SK-N-MC (cell line): ENCODE measurements at places on chromosomes 5 and 9.

- DNase-seq: no peak
Measured at GRCh38 chr9:93268551-93269314, 84.8 kb downstream of the WNK2 start.

- DNase-seq: no peak
Measured at GRCh38 chr5:172065431-172066065, 59.1 kb upstream of the FBXW11 start.

DNA sequence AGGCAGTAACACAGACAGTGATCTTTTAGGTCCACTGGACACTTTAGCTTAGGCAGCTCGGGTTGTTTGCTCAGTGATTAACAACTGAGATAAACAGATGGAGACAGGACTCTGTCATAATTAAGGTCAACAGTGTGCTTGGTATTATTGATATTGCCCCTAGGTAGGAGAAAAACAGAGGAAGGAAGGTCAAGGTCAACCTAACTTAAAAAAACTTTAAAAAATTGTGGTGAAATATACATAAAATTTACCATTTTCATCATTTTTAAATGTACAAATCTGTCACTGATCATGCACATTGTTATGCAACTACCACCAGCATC lies 2.1 kb upstream of the HSPA4 start:
- no peak for DNase-seq

DNA sequence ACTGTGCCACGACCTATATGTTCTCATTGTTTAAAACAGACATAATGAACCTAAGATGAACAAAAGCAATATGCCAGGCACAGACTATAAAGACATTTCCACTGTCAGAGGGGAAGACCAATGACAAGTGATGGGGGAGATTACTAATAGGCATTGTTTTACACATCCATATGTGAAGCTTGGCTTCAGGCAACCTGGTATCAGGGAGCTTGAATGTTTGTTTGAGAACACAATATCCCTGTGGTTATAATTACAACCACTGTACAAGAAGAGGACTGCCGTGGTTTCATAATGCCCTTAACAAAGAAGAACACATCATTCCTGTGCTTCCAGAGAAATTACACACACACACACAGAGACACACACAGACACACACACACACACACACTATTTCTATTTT lies 385.7 kb downstream of the BNC2 start:
- no peak for DNase-seq

GRCh38 chr5:7745882-7746610 lies 104.9 kb downstream of the CFAP90 start:
- DNase-seq: peak; percentile 26

DNA sequence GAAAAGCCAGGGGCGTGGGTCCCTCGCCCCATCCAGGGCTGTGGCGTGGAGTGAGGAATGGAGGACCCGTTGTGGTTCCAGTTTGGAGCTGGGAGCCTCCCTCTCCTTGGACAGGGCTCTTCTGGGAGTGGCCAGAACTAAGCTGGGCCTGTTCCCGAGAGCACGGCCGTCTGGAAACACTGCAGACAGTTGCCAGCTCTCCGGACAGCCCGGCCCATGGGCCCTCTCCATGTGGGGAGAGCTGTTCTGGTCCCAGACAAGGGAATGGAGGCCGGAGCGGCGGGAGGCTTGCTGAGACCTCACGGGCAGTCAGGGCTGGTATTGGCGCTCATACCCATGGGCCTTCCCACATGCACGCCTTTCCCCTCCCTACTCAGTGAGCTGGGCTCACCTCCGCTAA lies 45.2 kb upstream of the FCN2 start:
- no peak for DNase-seq

DNA sequence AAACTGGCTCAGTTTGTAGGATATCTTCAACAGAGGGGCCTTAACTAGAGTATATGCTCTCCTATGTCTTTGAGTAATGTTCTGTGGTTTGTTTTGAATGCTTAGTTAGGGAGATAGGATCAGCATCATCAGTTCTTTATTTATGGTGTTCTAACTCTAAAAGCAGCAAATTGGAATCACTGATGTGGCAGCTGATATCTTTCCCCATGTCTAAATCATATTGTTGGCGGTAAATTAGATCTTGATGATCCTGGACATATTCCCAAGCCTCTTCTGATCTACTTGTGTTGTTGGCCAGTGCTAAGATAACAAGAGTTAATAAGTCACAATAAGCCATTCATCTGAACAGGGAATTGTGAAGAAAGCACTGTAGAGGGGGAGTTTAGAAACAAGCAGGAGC lies 332.4 kb upstream of the DAB2 start:
- no peak for DNase-seq

DNA sequence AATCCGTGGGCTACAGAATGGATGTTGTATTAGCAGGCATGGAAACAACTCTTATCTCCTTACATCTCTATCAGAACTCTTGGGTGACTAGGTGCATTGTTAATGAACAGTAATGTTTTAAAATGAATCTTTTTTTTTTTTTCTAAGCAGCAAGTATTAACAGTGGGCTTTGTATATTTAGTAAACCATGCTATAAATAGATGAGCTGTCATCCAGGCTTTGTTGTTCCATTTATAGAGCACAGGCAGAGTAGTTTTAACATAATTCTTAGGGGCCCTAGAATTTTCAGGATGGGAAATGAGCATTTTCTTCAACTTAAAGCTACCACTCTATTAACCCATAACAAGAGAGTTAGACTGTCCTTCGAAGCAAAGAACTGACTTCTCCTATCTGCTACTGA lies 233.7 kb upstream of the ADAMTSL1 start:
- DNase-seq: no peak

DNA sequence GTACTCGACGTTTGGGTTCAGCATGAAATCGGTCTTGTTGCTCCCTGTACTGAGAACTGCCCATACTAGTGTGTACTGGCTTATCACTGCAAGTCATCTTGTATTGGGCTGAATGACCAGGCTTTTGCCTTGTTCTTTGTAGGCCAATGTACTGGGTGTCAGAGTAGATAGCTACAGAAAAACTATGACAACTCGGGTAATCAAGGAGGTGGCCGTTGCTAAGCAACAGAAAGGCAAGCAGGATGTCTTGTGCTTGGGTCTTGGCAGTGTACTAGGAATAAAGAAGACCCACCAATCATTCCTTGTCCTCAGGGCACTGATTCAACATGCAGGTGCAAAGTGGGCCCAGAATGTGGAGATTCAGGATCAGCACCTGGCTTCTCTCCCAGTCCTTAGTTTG lies 11.9 kb upstream of the SHISAL2B start:
- DNase-seq: no peak

DNA sequence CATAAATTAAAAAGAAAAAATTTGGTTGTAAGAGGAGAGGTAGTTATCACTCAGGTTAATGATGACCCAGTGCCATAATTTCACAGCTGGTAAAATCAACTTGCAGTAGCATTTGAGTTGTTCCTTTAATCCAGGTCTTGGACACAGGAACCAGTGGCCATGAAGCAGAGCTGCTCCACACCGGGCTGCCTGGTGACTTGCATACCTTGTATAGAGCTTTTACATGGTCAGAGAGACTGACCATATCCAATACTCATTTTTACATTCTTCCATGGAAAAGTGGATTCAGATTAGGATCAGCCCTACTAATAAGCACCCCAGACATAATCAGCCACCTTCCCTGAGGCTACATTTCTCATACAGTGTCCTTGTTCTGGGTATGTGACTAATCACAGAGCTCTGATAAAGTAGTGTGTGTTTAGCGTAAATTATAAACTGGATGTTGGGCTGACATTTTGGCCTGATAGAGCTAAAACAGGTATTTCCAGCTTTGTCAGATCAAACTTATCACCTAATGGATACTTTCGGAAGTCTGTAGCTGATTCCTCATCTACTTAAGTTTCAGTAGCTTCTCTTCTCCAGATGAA lies 77.0 kb upstream of the ZSWIM6 start:
- no peak for DNase-seq

- DNase-seq: no peak
Measured at GRCh38 chr5:159010661-159011442, 88.9 kb downstream of the EBF1 start.

GRCh38 chr9:95139126-95139525 lies 178.4 kb downstream of the FANCC start:
- no peak for DNase-seq

- no peak for DNase-seq
Measured at GRCh38 chr9:87862536-87863268, 20.0 kb upstream of the SPATA31E1 start.

- DNase-seq: no peak
Measured at GRCh38 chr5:158135682-158136179, 276.8 kb upstream of the CLINT1 start.

- DNase-seq: no peak
Measured at GRCh38 chr5:166772770-166773169, 1518.7 kb upstream of the WWC1 start.

- DNase-seq: no peak
Measured at GRCh38 chr9:34328500-34328986, 525 bp downstream of the KIF24 start.

DNA sequence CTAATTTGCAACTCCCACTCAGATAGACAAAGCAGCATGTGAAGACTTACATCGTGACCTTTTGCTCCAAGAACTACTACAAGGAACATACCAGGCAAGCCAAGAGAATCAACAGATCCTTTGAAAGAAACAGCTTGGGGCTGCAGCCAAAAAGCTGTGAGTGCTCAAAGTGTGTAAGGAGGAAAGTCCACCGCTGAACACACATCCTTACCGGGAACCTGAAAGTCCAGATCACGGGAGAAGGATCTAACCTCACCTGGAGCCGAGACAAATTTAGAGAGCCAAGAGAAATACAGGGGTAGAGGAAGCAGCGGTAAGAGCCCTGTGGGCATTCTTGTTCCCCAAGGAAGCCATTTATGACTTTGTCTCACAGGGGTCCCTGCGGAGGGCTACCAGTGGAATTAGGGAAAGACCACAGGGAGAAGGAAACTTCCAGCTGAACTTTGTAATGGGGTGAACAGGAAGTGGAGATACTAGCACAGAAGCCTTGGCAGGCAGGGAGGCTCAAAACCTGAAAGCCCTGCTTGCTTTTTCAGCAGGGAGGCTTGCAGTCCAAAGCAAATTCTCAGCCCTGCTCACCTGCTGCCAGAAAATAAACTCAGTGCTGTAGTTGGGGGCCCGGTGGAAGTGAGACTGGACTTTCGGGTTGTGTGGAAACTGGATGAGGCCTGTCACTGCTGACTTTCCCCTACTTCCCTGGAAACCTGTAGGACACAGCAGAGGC lies 350.2 kb downstream of the DTWD2 start:
- DNase-seq: no peak

DNA sequence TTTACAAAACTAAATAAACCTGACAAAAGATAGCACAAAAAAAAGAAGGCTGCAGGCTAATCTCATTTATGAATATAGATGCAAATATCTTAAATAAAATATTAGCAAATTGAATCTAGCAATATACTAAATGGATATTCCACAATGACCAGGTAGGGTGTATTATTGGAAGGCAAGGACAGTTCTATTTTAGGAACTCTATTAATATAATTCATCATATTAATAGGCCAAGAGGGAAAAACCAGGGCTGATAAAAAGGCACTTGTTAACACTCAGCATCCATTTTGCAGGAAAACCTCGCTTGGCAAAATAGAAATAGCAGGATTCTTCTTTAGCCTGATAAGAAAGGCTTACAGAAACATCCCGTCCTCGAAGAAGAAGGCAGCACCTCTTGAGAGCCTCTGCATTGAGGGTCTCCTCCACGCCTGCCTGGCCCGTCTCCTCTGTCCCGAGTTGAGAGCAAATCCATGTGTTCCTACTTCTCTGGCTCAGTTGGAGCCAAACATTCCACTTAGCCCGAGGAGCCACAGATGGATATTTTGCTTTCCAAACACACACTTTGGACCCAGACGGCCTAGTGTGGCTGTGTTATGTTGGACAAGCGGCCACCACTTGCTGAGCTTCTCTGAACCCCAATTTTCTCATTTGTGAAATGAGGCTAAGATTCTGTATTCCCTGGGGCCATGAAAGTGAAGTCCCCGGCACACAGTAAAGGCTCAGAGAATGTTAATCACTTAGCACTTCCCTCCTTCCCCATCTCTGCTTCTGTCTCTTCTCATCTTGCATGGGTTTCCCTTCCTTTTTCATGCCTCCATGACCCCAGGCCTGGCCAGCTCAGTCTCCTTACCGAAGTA lies 181.8 kb upstream of the MVB12B start:
- DNase-seq: no peak

- DNase-seq: no peak
Measured at GRCh38 chr9:33645706-33646105, 121.7 kb downstream of the ANKRD18B start.

DNA sequence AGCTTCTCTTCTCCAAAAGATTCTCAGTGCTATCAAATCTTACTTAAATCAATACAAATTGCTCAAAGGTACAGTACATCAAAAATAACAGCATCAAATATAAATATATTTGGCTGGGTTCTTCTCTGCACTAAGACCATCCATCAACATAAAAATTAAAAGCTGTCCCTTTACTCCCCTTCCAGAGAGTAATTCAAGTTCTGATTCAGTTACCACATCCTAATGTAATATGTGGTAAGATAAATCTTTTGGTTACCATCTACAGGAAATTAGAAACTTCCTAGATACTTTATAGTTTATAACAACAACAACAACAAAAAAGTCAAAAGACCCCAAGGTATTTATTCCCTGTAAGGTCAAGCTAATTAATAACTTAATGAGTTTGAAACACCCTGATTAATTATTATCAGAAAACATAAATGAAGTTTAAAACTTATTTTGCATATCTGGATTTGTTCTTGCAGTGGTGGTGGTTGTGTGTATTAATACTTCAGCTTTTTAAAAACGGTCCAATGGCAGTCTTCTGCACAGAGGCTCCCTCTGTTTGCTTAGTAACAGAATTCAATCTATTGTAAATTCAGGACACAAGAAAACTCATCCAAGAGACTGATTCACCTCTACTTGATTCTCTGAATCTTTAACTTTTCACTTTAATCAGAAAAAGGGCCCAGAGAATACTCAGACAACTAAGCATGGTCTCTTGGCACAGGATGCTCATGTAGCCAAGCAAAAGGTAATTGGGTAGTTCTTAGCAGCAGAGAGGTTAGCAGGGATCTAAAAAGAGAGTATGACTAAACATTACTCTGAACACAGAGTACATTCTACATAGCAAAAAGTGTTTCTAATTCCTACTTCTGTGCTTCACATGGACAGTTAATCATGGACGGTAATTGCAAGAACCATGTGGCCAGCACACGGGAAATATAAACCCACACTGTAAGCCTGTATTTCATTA lies 20.1 kb downstream of the DIAPH1 start:
- DNase-seq: no peak

- no peak for DNase-seq
Measured at GRCh38 chr5:31408814-31409213, 123.1 kb downstream of the DROSHA start.

- DNase-seq: no peak
Measured at GRCh38 chr5:57082441-57083067, 91.3 kb upstream of the GPBP1 start.
